ENCODE measurements at places on chromosomes 5 and 9.

DNA sequence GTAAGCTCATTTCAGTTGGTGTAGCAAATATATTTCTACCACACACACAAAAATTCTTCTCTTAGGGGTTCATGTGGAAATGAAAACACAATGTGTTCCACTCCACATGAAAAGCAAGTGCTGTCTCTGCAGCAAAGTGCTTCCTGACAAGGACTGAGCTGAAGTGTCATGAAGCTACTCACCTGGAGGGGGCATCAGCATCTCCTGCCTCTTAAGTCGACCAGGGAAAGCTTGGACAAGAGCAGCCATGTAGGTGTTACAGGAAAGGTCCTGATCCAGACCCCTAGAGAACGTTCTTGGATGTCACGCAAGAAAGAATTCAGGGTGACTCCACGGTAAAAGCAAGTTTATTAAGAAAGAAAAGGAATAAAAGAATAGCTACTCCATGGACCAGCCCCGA is 62.8 kb downstream of the SV2C start:
- DNase-seq, result no peak

DNA sequence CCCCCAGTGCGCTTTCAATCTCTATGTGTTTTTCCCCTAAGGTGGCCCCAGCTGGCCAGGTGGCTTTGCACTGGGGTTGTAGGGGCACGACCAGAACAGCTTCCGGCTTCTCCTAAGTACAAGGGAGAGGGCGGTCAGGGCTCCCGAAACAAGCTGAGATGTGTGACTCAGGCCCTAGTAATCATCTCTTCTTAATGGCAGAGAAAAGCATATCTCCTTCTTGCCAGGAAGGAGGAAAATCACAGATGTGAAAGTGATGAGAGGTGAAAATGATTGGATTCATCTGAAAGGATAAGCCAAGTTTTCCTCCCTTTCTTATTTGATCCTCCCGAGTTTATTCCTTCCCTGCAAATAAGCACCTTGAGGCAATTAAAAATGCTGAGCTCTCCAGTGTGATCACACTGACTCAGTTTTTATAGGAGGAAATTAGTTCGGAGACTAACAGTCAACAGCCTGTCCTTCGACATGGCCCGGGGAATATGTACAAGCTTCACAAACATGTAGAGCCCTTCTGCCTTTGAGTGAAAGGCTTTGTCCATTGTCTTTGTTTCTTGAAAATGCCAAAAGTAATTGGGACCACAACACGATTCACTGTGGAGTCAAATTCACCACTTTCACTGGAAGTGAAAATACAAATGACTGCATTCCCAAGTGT is 514.8 kb downstream of the PSAT1 start:
- DNase-seq, result no peak

- DNase-seq, result no peak
Measured at GRCh38 chr9:127452691-127453090, 1.4 kb downstream of the LRSAM1 start.

GRCh38 chr5:125501396-125501795 is 755.0 kb upstream of the ZNF608 start:
- DNase-seq, result no peak

DNA sequence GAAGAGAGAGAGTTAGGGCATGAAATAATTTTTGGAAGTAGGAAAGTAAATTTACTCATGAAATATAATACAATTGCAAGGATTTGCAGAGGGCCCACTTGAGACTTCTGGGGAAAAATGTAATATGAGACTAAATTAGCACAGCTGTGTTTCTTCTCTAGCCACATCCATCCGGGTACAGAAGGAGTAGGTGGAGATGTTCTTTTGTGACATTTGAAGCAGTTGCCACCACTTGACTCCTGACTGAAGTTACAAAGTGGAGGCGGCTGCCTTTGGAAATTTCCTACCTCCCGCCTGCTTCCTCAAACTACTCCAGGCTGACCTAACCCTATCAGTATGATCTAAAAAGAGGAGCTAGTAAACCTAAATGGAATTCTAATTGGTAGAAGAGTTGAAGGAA is 58.1 kb upstream of the SHISAL2B start:
- no peak for DNase-seq

GRCh38 chr5:14574891-14575508 is 6.6 kb upstream of the OTULINL start:
- DNase-seq, result no peak

GRCh38 chr9:130805510-130806326 is 29.3 kb upstream of the ABL1 start:
- DNase-seq, result no peak

- DNase-seq, result no peak
Measured at GRCh38 chr5:142017832-142018427, 5.1 kb upstream of the GNPDA1 start.

DNA sequence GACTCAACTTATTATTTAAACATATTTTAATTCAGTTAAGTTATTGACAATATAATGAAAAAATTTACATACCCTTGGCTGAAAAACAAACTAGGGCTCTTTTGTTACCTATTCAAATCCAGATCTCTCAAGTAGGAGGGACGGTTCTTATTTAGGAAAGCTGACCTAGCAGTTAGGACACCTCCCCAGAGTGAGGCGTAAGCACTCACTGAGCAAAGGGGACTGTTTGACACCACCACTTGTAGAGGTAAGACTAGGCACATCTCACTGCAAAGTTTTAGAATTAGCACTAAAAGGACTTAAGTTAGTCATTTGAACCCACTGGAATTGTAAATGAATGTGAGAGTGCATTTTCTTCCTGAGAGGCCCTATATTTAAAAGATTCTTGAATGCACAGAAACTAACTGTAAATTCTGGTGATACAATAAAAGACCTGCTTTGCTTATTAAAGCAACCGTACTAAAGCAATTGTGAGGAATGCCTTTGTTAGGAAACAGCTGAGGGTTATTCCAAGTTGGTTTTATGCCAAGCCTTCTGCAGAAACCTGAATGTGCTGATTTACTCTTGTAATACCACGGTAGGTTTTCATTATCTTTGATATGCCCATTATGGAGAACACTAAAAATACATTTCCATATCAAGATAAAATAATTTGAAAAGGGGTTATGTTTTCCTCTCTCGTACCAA is 16.2 kb downstream of the HACD4 start:
- DNase-seq, result no peak

DNA sequence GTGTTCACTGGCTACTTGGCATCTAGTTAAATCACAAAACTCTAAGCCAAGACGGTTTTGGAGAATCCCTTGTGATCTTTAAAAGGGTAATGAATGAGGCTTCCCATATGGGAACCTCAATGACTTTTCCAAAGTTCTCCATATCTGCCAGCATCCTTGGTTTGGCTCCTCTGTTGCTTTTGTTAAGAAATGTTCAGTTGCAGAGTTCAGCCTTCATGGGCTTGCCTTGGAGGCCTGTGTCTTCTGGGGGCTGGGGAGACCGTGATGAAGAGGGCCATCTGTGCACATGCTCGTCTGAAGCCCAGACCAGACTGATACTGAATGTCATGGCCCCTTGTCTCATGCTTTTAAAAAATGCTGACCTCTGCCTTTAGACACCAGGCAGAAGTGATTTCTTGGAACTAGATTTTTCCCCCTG is 84.3 kb downstream of the RAI14 start:
- DNase-seq, result no peak

GRCh38 chr5:36777105-36777757 is 99.3 kb upstream of the NIPBL start:
- no peak for DNase-seq

DNA sequence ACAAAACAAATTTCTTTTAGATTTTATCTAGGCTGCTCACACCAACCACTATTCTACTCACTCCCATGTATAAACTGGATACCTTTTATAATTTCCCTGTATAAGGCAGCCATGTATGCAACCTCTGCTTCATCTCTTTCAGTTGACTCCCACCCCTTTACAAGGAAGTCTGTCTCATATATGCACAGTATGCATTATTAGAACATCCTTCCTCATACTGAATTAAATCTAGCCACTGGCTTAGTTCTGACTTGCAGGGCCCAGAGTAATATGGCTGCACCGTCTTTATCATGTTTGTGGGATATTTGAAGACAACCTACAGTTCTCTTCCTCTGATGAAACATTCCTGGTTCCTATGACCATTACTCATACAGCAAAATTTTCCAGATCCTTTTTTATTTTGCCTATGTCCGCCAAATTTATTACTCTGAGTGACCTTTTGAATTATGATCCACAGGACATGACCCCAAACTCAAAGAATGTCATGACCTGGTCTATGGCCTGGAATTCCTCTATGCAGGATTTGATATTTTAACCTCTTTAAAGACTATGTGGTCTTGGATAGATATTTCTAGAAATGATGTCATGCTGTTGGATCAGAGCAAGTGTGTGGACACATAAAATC is 76.6 kb upstream of the ITGA1 start:
- DNase-seq, result no peak

GRCh38 chr5:138339464-138339863 is 1.4 kb downstream of the FAM53C start:
- no peak for DNase-seq

GRCh38 chr9:138042640-138043039 is 165.1 kb downstream of the CACNA1B start:
- DNase-seq, result no peak

DNA sequence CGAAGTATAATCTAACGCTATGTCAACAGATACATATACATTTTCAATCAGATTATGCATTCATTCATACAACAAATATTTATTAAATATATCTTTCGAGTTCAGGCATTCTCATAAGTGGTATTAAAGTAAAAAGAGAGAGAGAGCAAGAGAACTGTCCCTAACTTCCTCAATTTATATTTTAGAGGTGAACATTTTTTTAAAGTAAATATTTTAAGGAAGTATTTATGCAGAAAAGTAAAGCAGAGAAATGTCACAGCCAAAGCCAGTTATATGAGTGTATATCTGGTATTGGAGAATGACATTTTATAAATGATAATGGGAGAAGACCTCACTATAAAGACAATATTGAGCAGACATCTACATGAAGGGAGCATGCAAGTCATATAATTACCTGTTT is 667.3 kb upstream of the CDH9 start:
- DNase-seq, result no peak

DNA sequence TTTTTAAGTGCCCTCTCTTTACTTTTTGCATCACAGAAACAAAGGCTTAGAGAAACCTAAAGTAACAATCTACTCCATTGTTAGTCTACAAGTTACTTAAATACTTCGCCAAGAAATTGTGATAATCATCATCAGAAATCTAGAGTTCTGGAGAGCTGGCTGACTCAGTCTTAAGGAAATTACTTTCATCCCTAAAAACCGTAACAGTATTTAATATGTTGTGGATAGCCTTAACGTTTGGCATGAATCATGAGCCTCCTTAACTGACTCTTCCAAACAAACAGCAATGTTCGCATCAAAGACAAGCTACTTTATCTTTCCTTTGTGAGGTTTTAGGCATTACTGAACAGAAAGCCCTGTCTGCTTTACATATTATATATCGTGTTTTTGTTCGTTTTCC is 128.7 kb downstream of the NIPBL start:
- DNase-seq, result no peak

- DNase-seq, result no peak
Measured at GRCh38 chr5:128927644-128928043, 37.6 kb upstream of the SLC27A6 start.

- no peak for DNase-seq
Measured at GRCh38 chr9:112921549-112921948, 30.9 kb upstream of the SLC46A2 start.

DNA sequence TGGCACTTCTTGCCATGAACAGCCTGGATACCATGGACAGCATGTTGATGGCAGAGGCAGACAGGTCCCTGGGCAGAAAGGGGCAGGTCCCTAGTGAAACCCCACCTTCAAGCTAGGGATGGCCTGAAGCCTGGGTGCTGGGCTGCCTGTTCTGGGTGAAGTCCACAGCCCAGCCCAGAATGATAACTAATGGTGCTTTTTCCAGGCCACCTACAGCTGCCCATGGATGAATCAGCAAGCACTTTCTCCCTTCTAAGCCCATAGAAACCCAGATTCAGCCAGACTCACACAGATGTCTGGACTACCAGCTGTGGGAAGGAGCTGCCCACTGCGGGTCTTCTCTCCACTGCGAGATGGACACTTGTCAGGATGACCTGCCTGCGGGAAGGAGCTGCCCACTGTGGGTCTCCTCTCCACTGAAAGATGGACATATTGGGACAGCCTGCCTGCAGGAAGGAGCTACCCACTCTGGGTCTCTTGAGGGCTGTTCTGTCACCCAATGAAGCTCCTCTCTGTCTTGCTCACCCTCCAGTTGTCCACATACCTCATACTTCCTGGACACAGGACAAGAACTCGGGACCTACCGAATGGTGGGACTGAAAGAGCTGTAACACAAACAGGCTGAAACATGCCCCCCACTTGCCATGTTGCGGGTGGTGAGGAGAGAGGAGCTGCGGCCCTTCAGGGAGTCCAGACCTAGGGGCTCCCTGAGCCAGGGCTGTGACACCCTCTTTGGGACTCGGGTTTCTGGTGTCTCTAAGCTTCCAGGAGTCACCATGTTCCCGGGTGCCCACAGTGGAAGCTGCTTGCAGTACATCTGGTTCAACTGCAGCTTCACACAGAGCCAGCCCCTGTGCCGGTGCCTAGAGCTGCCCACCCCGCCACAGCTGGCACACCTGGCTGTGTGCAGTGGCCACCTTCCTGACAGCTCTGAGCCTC is 60.7 kb upstream of the SYNPO start:
- DNase-seq, result no peak

DNA sequence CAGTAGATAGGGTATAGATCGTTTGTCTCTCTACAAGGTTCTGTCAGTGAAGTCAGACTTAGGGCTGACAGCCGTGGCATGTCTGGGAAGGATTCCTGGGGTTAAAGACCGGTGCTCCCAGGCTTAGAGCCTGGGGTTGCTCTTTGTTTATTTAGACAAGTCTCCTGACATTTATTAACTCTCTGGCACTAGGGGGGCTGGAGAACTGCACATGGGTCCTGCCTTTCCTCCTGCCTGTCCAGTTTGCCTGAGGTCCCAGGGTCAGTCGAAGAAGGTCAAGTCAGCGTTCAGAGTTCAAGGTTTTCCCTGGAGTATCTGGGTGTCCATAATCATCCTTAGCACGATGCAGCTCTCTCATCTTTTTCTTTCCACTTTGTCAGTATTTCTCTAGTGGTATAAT is 5.6 kb downstream of the EGFLAM start:
- DNase-seq, result no peak

DNA sequence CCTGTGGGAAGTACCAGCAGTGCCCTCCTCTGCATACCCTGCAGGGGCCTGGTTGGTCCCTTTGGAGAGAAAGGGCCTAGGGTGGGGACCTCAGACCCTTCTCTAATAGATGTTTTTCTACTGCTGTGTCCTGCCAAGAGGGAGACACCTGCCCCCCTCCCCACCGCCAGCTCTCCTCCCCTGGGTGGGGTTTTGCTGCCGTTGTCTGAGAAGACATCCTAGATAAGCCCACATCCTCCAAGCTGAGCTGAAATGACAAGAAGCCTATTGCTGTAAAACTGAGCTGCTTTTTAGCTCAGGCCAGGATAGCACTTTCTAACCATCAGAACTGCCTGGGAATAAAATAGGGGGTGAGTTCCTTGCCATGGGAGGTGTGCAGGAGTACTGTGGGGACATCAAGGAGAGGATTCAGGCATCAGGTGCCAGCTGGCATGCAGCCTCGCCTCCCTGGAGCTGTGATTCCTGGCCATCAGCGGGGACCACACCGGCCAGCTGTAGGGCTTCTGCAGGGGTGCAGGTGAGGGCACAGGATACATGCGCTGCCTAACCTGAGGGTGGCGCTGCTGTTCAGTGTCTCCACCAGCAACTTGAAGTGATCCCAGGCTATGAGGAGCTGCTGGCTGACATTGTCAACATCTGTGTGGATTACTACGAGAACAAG is 37.9 kb downstream of the CYFIP2 start:
- DNase-seq, result peak; percentile 63
